ENCODE measurements at places on chromosomes 5 and 9.

- peak; percentile 52 for DNase-seq
These were observed 121.6 kb downstream of the FBXL17 start for GRCh38 chr5:108260117-108260857.

GRCh38 chr9:16026886-16027285, 474.0 kb downstream of the CCDC171 start:
- no peak for DNase-seq

DNA sequence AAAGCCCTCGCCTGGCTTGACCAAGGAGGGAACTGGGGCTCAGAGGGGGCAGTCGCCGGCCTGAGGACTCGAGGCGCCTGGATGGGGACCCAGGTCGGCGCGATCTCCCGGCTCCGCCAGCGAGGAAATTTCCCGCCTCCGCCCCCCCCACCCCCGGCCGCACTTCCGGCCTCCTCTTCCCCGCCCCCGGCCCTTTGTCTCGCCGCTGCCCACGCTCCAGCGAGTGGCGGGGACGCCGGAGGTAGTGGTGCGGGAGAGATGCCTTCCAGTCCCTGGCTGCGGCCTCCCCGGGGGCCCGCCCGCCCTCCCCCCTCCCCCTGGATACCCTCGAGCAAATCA, 448 bp upstream of the GPRIN1 start:
- no peak for DNase-seq

- no peak for DNase-seq
These were observed 18.5 kb upstream of the SLC24A2 start for GRCh38 chr9:19807182-19807892.

GRCh38 chr5:66553916-66554575, 42.1 kb upstream of the MAST4 start:
- DNase-seq = peak; percentile 52

- no peak for DNase-seq
These were observed 28.6 kb downstream of the UGCG start for GRCh38 chr9:111925017-111925770.

DNA sequence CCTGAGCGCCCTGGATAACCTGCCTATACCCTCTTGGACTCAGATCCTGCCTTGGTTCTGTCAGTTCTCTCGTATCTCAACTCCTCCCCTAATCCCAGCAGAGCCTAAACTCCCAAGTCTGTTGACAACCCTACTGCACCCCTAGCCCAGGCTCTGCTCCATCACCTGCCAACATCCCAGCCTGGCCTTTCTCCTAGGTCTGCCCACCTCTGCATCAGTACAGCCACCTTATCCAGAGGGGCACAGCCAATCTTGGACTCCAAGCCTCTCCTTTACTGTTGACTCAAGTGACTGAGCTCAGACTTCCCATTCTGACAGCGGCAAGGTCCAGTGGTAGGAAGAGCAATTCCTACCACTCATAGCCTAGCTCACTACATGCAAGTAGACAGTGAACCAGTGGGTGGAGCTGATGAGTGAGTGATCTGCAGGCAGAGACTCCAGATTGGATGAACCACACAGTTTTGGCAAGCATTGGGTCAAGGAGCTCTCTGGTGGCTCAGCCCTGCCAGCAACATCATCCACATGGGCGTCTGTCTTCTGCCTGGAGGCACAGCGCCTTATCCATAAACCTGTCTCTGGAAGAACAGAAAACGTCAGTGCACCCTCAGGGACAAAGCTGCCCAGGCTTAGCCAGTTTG, 26.5 kb downstream of the TRMO start:
- DNase-seq = no peak

- DNase-seq = no peak
These were observed 143.4 kb downstream of the FBXL17 start for GRCh38 chr5:108238461-108238860.

DNA sequence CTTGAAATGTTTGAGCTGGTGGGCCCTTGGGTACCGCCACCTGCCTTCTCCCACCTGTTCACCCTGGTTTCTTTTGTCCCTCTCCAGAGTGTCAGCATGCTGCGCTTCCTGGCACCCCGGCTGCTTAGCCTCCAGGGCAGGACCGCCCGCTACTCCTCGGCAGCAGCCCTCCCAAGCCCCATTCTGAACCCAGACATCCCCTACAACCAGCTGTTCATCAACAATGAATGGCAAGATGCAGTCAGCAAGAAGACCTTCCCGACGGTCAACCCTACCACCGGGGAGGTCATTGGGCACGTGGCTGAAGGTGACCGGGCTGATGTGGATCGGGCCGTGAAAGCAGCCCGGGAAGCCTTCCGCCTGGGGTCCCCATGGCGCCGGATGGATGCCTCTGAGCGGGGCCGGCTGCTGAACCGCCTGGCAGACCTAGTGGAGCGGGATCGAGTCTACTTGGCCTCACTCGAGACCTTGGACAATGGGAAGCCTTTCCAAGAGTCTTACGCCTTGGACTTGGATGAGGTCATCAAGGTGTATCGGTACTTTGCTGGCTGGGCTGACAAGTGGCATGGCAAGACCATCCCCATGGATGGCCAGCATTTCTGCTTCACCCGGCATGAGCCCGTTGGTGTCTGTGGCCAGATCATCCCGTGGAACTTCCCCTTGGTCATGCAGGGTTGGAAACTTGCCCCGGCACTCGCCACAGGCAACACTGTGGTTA, 3.3 kb downstream of the ALDH1B1 start:
- no peak for DNase-seq
